ENCODE measurements at places on chromosomes 12 and 14. TPM values are rescaled to one million over a fixed set of nuclear protein-coding genes. Genes with fewer than 3 reads are reported as not detected.

Gene GARIN6
- not detected for total RNA-seq

Gene BBOF1
- total RNA-seq, result 1.5 TPM

Gene RHEBL1
- 4.3 TPM for total RNA-seq

Gene SLC6A12
- total RNA-seq, result not detected

Gene TUBA1A
- 654 TPM for total RNA-seq

Gene OR4N2
- not detected for total RNA-seq

Gene STON2
- 9.8 TPM for total RNA-seq

Gene TAS2R8
- total RNA-seq, result not detected

Gene ANKRD33
- not detected for total RNA-seq

Gene ABHD12B
- not detected for total RNA-seq

Gene ABCB9
- total RNA-seq, result 4.8 TPM

Gene CD9
- 64.2 TPM for total RNA-seq

Gene CATSPERB
- not detected for total RNA-seq

Gene HOXC4
- 0.61 TPM for total RNA-seq

Gene TAS2R13
- total RNA-seq, result not detected
